ENCODE measurements at places on chromosomes 5 and 9. TPM values are rescaled to one million over a fixed set of nuclear protein-coding genes. Genes with fewer than 3 reads are reported as not detected.

GRCh38 chr5:143025376-143025775 is 255.2 kb downstream of the ARHGAP26 start:
- DNase-seq = no peak

DNA sequence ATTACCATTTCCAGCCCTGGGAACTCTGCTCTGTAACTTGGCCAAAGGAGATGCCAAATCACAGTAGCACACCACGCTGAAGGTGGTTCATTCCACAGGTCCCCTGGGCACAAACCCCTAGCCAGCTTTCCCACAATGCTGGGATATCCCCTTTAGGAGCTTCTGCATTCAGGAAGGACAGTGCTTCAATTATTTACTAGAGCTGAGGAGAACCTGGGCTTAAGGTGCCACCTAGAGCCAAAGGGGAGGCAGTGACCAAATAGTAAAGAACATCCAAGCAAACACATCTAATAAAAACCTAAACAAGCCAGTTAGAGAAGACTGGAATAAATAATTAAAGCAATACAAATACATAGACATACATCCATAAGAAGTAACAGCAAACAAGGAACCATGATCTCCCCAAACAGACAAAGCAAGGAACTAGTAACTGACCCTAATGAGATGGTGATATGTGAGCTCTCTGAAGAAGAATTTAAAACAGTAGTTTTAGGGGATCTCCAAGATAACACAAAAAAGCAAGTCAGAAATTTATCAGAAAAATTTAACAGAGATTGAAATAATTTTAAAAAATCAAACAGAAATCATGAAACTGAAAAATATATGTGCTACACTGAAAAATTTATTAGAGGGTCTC is 14.6 kb downstream of the KIF4B start:
- DNase-seq = no peak

DNA sequence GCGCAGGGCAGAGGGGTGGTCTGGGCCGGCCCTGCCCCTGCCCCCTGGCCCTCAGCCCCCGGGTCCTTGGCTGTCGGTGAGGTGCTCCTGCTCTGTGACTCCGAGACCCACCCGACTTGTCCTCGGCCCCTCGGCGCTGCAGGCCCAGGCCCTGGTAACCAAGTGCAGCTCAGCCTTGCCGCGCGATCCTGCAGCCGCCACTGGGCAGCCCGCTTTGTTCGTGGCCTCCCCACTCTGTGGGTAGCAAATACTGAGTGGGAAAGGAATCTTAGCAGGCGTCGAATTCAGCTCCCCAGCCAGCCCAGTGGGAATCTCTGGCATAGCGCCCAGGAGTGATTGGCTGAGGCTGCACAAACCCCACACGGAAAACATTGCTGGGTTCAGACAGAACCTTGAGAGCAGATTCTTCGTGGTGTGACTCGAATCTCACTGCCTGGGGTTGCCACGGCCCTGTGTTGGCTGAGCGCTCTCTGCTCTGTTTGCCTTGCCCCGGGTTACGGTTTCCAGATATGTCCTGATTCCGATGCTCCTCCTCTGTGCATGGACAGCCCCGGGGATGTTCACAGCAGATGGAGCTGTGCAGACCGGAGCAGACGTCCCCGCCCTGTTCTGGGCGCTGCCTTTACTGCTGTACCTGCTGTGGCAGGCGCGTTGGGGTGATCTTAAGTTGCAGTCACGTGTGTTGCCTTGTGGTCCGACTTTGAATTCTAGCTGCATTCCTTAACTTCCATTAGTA is 13.4 kb upstream of the EXOC3 start:
- no peak for DNase-seq

DNA sequence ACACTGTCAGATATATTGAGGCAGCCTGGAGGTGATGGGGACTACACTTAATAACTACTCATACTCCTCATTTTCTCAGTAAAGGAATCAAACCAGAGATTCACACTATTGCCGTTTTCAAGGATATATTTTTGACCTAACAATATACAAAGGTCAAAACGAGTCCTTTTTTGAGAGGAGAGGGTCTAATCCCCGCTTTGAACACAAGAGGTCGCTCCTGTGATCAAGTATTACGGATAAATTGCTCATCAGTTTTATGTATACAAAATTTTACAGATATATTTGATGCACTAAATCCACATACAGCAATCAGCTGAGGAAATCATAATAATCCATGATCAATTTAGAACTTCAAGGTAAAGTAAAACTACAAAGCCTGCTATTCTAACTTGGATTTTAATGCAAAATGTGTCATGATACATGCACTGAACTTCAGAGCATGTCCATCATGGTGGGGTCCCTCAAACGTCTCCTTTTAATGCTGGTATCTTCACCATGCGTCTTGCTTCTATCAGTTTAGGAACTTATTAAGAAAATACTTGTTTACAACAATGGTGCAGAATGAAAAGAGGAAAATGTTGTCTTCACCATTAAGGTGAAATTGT is 2.5 kb upstream of the ISL1 start:
- DNase-seq = no peak

DNA sequence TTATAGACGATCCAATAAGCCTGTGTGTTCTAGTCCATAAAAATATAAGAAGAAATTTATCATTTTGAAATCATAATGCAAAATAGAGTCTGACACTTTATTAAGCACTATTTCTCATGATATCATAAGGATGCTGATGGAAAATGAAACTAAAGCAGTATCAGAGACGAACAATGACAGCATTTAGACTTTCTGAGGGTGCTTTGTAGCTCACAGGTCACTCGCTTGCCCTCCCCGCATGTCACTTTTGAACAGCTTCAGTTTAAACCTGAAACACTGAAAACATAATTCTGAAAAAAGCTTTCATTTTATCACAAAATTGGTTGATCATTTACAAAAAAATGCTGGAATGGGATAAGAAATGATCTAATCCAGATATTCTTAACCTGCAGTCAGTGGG is 247.1 kb downstream of the EBF1 start:
- no peak for DNase-seq

The F2RL1 gene
- 0.22 TPM for total RNA-seq

The PCDHGA12 gene
- total RNA-seq = 1.3 TPM

The HK3 gene
- total RNA-seq = 0.55 TPM

Data from activated B cell treated with CpG ODN at 0.5 μM for 24 hours (primary cell).